ENCODE measurements at places on chromosomes 3 and 15. TPM values are rescaled to one million over a fixed set of nuclear protein-coding genes. Genes with fewer than 3 reads are reported as not detected.

SLC24A5 gene
- not detected for total RNA-seq

SQOR gene
- 105 TPM for total RNA-seq

ATP2B2 gene
- total RNA-seq, result not detected

EOMES gene
- under 0.01 TPM for total RNA-seq

CLDN18 gene
- not detected for total RNA-seq

CACNA1D gene
- total RNA-seq, result 0.17 TPM

XCR1 gene
- total RNA-seq, result under 0.01 TPM

LINGO1 gene
- total RNA-seq, result not detected

Measured in fibroblast of lung (primary cell).